ENCODE measurements at places on chromosomes 4 and X.
A peak's percentile ranks its signal among the peaks of the same experiment; 100 is the strongest.

DNA sequence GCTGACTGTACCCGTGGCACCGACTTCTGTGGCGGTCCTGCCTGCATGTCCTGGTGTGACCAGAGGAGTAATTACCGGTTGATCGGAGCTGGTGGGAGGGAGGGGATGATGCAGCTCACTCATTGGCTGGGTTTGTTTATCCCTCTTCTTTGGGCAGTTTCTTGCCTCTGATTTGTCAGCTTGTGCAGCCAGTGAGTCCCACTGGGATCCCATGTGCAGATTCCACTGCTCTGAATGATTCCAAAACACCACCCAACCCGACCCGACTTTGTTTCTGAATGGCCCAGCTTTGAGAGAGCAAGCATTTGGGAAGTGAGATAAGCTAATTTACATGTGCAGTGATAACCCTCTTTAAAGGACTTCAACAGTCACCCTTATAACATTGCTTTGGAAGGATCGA is 13.8 kb downstream of the FHDC1 start:
- no peak for DNase-seq

- no peak for DNase-seq
Measured at GRCh38 chrX:338836-339400, 20.3 kb upstream of the GTPBP6 start.

DNA sequence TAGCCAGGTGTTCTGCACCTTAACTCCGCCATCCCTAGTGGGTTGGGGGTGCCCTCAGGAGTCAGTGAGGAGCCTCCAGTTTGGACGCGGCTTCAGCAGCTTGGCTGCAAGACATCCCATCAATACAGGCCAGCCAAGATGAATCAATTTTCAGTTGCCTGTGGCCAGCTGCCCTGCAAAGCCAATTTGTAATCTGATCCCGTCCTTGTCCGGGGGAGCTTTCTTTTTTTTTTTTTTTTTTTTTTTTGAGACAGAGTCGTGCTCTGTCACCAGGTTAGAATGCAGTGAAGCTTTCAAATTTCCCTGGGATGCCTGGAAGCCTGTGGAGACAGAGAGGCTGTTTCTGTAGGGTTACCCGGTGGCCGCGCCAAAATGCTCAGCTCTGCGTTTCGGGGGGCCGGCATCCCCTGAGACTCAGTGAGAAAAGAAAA is 192.5 kb downstream of the ASMT start:
- DNase-seq, result no peak

DNA sequence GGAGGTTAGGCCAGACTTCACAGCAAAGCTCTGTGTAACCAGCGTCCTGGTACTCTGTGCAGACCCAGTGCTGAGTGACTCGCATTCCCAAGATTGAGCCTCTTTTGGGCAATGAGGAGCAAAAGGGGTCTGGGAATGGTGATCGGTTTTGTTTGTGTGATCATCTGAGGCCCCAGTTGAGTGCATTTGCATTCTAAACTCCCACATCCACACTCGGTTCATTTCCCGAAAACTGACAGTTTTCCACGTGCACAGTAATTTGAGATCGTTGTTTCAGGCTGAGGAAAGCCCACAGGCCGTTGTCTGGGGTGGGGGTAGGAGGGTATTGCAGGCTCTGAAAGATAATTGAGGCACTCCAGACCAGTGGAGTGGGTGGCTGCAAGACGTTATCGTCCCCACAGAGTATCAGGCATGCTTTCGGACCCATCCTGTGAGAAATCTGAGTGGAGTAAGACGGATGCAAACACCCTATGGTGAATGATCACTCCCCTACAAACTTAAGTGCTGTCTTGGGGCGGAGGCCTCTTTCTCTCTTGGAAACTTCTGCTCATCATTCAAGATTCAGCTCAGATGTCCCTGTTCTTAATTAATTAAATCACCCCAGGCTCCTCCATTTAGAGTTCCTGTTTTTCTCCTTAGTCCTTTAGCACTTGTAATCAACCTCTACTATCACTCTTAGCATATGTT is 96.1 kb downstream of the AFF1 start:
- no peak for DNase-seq

- DNase-seq, result no peak
Measured at GRCh38 chr4:102302762-102303161, 42.5 kb downstream of the SLC39A8 start.

GRCh38 chr4:40484346-40485090 is 145.1 kb downstream of the RBM47 start:
- no peak for DNase-seq

GRCh38 chr4:119735165-119735651 is 106.6 kb upstream of the PDE5A start:
- no peak for DNase-seq

DNA sequence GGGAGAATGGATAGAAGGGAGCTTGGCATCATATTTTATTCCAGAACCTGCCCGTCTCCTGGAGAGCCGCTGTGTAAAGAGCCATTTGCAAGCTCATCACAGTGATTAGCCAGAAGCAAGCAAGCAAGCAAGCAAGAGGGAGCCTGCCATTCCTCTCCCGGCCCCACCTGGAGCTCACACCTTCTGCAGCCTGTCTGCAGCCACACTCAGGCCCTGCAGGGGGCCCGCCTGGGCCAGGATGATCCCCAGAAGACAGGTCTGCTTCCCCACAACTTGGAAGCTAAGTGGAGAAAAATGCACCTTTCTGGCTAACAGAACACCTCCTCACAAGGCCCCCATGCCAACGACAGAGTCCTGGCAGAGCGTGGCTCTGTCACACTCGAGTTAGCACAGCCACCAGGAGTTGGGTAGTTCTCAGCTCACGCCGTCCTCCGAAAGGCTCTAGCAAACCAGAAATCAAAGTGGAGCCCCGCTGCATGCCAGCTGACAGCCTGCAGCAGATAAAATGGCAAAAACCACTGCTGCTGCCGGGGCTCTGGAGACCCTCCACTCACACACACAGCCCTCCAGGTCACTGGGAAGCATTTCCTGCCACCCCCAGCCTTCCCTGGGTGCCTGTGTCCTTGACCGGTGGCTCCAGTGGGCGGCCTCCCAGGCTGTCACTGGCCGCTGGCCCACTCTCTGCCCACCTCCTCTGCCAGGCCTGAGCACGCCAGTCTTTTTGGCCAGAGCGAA is 54.9 kb downstream of the DCTD start:
- DNase-seq, result no peak

GRCh38 chrX:15737190-15737958 is 696 bp upstream of the CA5B start:
- DNase-seq, result no peak

- no peak for DNase-seq
Measured at GRCh38 chrX:133781174-133781573, 204.2 kb downstream of the GPC3 start.

- DNase-seq, result no peak
Measured at GRCh38 chr4:59540311-59540710, 1659.8 kb upstream of the ADGRL3 start.

- DNase-seq, result no peak
Measured at GRCh38 chr4:2263926-2264321, 2.0 kb upstream of the MXD4 start.

GRCh38 chr4:87078987-87079486 is 141.4 kb downstream of the KLHL8 start:
- no peak for DNase-seq

DNA sequence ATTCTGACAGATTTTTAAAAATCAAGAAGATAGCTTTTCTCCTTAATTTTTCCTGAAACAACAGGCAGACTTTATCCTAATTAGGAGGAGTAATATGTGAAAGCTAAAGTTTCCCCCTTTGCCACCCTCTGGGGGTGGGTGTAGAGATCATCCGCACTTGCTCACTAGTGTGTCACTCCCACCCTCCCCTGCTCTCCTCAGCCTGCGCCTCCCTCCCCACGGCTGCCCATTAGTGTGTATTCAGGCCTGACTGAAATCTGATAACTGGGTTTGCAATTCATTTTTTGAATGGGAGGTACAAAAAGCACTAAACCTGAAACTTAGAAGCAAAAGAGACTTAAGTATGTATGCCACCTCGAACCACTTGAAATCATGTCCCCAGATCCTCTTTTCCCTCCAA is 110.4 kb upstream of the TRIM2 start:
- DNase-seq, result no peak

- peak; percentile 54 for DNase-seq
Measured at GRCh38 chr4:3291969-3292570, 751 bp upstream of the RGS12 start.
